Hematopoietic multipotent progenitor cell treated with erythropoietin and hydrocortisone succinate and interleukin-3 and kit ligand, for 8 days (in vitro differentiated cells): ENCODE measurements at places on chromosomes 12 and 14.

DNA sequence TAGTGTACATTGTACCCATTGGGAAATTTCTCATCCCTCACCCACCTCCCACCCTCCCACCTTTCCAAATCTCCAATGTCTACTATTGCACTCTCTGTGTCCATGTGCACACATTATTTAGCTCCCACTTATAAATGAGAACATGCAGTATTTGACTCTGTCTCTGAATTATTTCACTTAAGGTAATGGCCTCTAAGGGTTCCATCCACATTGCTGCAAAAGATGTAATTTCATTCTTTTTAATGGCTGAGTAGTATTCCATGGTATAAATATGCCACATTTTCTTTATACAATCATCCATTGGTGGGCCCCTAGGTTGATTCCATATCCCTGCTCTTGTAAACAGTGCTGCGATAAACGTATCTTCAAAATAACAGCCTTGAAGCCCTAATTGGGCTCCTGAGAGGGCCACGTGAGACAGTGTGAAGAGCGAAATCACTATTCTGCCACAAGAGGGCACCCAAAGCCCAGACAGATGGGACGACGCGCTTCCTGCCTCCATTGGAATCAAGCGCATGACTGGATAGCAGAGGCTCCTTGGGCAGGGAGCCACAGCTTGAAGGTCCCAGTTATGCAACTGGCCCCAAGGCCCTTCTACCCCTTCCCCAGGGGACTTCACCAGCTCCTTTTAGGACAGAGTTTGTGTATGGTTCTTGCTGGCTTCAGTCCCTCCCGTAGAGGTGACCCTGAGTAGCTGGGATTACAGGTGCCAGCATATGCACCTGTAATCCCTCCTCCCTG is 21.3 kb upstream of the CD27 start:
- peak; percentile 96 for DNase-seq

DNA sequence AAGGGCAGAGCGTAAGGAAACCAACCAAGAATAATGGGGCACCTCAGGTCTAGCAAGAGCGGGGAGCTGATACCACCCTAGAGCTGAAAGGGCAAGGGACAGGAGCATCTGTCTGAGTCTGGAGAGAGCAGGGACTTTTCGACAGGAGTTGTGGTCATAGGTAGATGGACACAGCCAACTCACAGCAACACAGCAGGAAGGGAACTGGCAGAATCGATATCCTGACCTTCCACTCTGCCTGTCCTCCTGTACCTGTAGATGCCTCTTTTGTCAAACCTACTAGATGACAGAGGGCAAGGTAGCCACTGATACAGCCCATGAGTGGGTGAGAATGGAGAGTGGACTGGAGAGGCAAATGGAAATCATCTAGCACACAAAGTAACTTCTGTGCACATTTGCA is 247.2 kb upstream of the EGLN3 start:
- no peak for DNase-seq

DNA sequence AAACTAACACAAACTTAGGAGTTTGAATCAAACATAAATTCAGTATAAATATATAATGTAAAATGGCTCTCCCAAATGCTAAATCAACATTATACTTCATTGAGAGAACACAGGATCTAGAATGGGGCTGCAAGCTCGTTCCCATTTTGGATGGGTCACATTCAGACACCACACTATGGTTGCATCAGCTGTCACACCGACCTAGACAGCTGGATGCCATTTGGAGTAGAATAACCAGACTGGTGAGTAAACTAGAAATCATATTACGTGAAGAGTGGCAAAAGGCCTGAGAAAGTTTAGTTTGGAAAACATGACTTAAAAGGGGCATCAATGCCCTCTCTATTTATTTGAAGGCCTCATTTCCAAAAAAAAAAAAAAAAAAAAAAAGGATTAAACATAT is 430.4 kb downstream of the NPAS3 start:
- no peak for DNase-seq

- no peak for DNase-seq
Observed at GRCh38 chr14:101347893-101348777, 213.2 kb upstream of the DIO3 start.

GRCh38 chr14:64838656-64839055 is 41.1 kb downstream of the SPTB start:
- no peak for DNase-seq

DNA sequence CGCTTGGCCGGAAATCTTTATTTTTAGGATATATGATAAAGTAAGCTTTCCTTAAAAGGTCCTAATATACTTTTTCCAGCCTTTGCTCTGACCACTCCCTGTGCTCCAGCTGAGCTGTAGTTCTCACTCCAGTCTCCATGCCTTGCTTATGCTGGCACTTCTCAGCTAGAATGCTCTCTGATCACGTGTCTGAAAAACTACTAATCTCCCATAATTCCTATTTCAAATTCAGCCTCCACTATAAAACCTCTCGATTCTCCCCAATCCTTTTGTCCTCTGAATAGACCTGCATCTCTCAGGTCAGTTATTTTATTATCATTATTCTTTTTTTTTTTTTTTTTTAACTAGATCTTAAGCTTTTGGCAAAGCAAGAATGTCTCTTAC is 3.7 kb downstream of the BIN2 start:
- DNase-seq, result no peak

DNA sequence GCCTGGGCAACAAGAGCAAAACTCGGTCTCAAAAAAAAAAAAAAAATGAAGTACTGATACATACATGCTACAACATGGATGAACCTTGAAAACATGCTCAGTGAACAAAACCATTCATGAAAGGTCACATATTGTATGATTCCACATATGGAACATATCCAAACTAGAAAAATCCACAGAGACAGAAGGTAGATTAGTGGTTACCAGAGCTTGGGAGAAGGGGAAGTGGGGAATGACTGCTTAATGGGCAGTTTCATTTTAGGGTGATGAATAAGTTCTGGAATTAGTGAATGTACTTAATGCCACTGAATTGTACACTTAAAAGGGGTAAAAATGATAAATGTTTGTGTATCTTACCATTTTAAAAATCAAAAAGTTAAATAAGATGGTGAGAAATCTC is 2.7 kb downstream of the ITGB7 start:
- DNase-seq, result no peak

GRCh38 chr14:61953602-61954001 is 191.4 kb downstream of the SNAPC1 start:
- DNase-seq, result no peak

GRCh38 chr14:69364378-69364777 is 33.7 kb downstream of the ERH start:
- no peak for DNase-seq

DNA sequence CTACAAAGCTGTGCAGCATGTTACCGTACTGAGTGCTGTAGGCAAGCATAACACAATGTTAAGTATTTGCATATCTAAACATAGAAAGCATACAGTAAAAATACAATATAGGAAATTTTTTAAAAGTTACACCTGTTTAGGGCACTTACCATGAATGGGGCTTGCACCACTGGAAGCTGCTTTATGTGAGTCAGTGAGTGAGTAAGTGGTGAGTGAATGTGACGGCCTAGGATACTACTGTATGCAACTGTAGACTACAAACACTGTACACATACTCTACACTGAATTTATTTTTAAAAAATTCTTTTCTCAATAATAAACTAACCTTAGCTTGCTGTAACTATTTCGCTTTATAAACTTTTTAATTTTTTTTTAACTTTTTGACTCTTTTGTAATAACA is 82.1 kb upstream of the FSCB start:
- DNase-seq, result no peak

DNA sequence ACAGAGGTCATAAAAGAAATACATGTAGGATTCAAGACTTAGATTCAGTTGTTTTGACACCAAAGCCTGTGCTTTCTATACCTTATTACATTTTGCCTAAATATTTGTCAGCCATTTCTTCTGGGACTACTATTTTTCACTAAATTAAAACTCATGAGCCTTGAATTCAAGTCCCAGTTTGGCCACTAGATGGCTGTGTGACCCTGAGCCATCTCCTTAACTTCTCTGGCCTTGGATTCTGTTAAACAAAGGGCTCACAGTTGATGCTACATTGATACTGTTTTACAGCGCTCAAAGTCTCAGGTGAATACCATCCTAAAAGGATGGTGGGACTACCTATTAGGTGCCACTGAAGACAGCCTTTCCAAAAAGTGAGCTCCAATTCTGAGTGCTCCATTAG is 39.6 kb upstream of the CCDC198 start:
- DNase-seq, result peak; percentile 40

- DNase-seq, result no peak
Observed at GRCh38 chr12:67394550-67394949, 125.4 kb downstream of the CAND1 start.

DNA sequence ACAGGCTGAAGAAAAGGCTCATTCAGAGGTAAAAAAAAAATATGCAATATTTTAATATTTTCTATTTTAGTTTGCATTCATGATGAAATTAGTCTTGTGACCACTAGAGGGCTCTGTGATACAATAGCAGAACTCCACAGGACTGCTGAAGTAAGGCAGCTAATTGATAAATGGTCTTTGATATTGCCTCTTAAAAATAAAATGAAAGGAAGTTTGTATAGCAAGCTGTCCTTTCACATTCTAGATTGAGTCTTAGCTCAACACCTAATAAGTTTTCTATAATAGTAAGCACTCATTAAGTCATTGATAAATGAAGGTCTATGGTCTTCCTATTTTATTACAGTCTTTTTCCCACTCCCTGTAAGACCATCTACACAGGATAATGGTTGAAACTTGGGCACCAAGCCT is 315.7 kb downstream of the NAV3 start:
- peak; percentile 47 for DNase-seq

DNA sequence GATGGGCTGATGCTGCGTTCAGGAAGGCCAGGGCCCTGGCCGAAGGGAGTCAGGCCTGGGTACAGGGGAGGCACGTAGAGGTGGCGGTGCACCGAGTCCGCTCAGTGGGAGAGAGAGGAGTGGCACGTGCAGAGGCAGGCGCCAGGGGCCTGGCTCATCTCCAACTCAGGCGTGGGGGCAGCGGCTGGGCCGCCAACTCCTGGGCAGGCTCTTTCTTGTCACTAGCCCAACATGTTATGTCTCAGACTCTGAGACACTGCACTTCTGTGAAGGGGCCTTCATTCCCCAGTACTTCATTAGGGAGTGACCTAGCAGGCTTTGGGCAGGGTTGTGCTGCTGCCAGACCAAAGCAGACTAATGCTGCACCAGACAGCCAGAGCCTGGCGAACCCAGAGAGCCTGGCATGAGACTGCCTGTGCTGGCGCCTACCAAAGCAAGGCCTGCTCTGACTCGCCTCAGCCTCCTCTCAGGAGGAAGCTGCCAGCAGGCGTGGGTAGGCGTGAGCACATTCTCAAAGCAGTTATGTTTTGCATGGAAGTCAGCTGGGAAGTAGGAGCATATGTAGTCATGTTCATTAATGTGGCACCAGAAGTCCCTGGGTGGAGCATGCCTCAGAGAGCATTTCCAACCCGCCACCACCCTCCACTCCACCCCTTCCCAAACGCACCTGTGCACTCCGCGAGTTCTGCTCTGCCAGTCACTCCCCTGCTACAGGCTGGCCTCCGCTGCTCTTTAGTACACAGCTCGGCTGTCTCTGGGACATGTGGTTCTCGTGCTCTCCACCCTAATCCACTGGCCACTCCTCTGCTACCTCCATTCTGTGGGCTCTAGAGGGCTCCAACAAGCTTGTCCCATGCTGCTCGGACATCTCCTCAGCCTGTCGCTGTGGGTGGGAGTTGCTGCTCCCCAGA is 9.7 kb downstream of the CKB start:
- peak; percentile 85 for DNase-seq

DNA sequence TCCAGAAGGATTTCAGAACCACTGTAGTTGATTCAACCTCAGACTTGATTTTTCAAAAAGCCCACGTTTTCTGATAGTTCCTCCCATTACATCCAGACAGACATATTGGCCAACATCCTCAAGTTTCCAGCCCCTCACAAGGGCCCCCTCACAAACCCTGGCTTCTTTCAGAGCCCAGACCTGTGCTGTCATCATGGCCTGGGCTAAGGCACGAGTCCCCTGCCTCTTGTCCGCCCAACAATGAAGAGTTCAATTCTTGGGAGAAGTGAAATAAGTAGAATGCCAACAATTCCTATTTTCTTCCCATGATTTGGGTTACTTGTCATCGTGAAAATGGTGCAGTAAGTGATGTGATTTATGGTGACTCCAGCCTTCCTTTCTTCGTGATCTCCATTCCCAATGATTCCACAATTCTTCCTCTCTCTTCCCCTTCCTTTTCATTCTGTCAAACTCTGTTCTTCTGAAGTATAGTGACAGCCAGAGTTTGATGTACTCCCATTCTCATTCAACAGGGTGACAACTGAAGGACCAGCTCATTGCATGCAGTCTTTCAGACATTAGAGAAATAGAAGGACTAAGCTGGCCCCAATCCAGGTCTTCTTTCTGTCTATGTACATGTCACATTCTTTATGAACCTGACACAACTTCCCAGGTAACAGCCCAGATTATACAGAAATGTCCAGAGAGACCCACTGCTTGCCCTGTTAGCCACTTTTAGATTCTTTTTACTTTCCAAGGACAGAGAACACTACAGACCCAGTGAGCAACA is 29.2 kb downstream of the SPTB start:
- DNase-seq, result no peak

- DNase-seq, result no peak
Observed at GRCh38 chr14:54038724-54039123, 82.1 kb upstream of the BMP4 start.
